Globus pallidus (tissue), 1 donor: ENCODE measurements at places on chromosomes 2 and 18.

DNA sequence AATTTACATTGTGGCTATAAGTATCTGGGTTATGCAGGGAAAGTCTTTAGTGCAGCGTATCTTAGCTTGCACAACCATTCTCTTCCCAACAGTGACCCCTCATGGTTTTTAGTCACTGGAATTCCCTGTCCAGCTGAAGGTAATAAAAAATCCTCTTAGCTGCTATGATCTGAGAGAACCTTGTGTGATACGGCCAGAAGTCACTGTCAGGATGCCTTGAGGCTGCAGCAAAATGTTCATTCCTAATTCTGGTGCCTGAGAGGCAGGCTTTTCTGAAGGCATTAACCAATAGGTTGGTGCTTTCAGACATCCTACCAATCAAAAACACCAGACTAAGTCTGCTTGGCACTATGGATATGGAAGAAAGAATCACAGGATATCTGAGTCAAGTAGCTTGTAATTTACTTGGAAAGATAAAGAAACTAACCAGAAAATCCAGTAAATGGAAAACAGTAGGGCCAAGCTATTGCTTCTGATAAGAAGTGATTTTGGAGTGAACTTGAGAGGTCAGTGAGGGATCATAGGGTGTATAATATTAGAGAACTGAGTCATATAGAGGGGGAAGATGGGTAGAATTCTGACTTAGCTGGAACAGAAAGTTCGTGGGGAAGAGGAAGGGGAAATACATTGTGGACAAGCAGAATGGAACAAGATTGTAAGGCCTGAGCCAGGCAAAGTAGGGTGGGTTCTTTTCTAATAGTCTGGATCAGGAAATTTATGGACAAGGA lies 89.0 kb upstream of the SLC14A2 start:
- DNase-seq: no peak

GRCh38 chr18:6757931-6758330 lies 28.4 kb downstream of the ARHGAP28 start:
- DNase-seq: no peak

GRCh38 chr18:57889841-57890240 lies 86.7 kb upstream of the ATP8B1 start:
- DNase-seq: no peak

GRCh38 chr2:22499082-22499839 lies 885.7 kb upstream of the KLHL29 start:
- DNase-seq: no peak

DNA sequence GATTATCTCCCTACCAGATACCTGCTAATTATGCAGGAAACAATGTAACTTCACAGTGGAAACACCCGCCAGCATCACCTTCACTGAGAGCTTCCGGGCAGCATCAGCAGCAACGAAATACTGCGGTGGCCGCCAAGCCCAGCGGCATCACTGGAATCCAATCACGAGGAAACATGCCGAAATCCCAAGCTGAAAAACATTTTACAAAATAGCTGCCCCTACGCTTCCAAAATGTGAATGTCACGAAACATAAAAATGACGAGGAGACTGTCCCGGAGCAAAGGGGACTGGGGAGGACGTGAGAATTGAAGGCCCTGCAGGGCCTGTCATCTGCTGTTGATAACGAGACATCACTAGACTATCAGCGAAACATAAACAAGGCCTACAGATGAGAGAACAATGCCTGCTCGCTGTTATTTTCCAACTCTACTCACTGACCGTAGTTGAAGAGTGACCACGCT lies 82.6 kb downstream of the HDAC4 start:
- peak; percentile 82 for DNase-seq

DNA sequence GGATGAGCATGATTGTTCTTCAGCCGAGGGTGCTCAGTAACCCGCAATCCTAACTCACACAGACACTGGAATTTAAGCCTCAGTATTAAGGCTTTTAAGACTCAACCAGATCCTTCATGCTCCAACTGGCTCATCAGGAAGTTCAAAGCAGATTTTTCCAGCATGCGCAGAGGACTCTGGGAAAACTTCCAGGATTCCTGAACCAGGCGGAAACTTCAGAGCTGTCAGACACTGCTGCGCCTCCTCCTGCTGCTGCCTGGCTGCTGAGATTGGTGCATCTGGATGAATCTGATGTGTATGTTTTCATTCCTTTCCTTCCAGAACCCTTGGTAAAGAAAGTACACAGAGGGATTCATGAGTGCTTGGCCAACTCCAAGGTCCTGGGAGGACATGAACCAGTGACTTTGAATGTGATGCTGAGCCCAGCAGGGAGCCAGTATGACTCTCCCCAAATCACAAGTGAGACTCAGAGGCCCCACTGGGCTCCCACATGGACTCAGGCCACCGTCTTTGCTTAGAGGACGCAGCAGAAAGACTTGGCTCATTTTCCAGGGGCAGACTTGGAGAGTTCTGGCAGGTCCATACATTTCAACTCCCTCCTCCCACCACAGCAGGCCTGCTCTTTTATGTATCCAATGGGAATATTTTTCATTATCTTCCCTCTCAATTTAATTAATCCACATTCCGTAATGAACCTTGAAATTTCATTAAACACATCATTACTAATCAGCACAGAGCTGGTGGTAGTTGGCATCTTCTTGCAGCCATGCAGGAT lies 143.5 kb upstream of the HDAC4 start:
- no peak for DNase-seq

DNA sequence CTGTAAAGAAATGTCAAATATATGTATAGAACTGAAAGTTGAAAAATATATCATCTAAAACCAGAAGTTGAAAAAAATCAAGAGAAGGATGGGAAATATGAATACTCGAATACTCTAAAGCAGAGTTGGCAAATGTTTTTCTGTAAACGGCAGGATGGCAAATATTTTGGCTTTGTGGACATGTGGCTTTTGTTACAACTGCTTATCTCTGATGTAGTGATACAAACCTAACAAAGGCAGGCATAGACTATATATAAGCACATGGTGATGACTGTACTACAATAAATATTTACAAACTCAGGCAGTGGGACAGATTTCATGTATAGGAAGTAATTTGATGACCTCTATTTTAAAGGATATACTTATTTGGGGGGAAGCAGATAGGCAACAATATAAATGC lies 224.6 kb upstream of the LRRTM4 start:
- DNase-seq: no peak

- peak; percentile 87 for DNase-seq
Measured at GRCh38 chr2:85924522-85924921, 35.7 kb upstream of the ST3GAL5 start.

GRCh38 chr2:227460833-227461232 lies 11.1 kb upstream of the AGFG1 start:
- no peak for DNase-seq

DNA sequence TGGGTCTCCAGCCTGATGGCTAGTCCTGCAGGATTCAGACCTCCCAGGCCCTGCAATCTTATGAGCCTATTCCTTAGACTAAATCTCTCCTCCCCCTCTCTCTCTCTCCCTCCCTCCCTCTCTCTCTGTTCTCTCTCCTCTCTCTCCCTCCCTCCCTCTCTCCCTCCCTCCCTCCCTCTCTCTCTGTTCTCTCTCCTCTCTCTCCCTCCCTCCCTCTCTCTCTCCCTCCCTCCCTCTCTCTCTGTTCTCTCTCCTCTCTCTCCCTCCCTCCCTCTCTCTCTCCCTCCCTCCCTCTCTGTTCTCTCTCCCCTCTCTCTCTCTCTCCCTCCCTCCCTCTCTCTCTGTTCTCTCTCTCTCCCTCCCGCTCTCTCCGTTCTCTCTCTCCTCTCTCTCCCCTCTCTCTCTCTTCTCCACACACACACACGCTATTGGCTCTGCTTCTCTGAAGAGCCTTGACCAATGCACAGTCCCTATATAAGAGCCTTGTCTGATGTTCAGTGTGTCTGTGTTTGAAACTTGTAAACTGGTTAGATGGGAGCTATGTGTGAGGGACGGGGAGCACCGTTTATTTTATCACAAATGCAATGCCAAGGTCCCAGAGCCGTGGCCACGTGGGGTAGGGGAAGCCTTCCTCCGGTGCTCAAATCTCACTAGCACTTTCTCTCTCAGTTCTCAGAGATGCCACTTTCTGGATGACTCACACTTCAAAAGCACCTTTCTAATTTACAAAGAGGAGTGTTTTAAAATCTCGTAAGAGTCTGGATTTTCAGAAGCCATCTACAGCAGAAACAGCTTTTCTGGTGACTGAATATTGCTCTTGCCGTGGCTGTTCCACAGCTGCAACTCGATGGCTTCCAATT lies 9.4 kb upstream of the PRLH start:
- DNase-seq: no peak

- DNase-seq: no peak
Measured at GRCh38 chr2:163467251-163467630, 268.6 kb downstream of the FIGN start.

- DNase-seq: no peak
Measured at GRCh38 chr18:79493801-79494211, 98.1 kb downstream of the NFATC1 start.

- DNase-seq: no peak
Measured at GRCh38 chr2:187775651-187776050, 221.4 kb upstream of the TFPI start.

DNA sequence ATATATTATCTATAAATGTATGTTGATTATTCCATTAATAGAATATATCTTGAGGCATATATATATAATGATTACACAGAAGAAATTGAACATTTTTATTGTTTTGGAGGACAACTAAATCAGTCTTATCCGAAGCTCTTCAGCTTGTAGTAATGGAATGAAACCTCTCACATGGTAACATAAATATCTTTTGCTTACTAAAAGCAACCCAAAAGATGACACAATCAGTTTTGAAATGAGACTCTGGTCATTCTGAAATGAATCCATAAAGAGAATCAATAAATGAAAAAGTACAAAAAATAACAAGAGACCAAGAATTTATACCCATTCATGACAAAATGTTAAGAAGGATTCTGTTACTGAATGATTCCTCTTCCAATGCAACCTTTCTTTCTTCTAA lies 110.2 kb downstream of the FIGN start:
- no peak for DNase-seq

DNA sequence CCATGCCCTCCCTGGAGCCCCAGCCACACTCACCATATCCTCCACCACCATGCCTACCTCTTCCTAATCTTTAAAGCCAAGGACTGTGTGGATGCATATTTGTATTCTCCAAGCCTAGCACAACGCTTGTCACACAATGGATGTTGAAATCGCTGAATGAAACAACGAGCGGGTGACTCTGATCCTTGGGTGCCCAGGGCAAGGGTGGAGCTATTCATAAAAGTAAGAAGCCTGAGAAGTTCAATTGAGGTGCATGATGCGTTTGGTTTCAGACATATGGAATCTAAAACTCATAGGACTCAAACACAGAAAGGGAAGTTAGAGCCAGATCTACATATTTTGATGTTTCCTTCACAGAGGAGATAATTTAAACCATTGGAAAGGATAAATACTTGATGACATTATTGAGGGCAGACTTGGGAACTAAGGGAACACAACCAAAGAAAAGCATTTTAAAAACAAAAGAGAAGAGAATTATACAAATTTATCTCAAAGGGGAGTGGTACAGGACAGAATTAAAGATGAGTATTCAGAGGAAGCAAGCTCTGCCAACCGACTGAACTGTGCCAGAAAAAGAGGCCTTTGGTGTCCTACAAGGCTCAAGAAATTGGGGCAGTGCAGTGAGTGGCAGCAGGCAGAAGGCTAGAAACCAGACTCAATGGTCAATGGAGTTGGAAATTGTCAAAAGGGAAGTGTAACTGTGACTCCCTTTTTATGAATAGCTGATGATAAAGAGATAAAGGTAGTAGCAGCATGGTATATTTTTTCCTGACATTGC lies 200.6 kb upstream of the NCKAP5 start:
- DNase-seq: no peak

GRCh38 chr18:76803413-76803812 lies 18.9 kb upstream of the ZNF236 start:
- no peak for DNase-seq

DNA sequence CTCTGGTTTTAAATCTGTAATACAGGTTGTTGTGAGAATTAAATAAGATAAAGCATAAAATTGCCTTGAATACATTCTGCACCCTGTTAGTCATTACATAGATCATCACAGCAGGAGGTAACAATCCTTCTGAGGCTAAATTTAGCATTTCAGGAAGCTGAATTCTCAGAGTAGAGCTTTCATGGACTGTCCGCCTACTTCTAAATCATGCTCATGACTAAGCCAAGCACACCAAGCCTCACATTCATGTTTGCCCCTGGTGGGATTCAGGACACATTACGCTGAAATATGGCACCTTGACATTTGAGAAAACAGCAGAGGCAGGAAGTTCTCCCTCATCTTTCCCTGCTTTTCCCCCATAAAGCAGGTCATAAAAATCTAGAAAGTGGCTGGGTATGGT lies 16.6 kb upstream of the PIK3C3 start:
- no peak for DNase-seq

- DNase-seq: no peak
Measured at GRCh38 chr2:148358375-148358774, 286.2 kb upstream of the EPC2 start.

DNA sequence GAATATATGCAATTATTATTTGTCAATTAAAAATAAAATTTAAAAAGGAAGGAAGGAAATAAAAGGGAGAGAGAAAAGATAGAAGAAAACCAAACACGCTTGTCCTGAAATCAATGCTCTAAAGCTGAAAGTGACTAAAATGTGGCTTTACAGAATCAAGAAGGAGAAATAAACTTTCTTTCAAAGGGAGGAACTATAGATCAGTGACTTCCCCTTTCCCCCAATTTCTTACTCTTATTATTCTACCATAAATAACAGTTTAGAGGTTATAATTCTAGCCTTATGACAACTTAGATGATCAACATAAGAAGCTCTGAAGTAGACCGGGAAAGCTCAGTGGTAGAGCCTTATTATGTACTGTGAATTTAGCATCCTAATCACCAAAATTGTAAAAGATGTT lies 122.5 kb downstream of the ARHGAP15 start:
- DNase-seq: no peak

- no peak for DNase-seq
Measured at GRCh38 chr2:233780771-233781170, 2.6 kb downstream of the MROH2A start.

- DNase-seq: no peak
Measured at GRCh38 chr2:167192833-167193232, 304.6 kb downstream of the XIRP2 start.

DNA sequence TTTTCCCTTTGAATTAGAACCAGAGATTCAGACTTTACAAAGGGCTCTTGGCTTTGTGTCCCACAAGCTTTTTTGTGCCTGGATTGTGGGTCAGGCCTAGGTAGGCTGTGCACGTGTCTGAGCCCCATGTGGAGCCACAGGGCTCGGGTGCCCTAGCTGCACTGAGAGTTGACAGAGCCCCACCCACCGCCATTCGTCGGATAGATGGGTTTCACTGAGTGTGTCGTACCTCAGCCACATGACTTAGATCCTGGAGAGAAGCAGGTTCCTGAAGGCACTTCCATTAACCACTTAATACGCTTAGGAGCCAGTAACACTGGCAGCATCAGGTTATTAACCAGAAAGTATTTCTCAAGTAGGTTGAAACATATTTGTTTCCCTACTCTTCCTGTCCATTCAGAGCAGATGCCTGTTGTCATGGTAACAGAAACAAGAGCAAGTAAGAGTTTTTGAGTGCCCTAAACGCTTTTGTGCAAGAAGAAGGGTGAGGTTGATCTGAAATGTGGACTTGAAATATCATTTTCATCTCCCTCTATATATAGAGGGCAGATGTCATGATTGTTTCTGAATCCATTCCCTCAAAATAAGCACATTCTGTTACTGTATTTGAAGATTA lies 30.0 kb downstream of the ADCYAP1 start:
- DNase-seq: no peak
